ENCODE measurements at places on chromosomes 2 and 18.

DNA sequence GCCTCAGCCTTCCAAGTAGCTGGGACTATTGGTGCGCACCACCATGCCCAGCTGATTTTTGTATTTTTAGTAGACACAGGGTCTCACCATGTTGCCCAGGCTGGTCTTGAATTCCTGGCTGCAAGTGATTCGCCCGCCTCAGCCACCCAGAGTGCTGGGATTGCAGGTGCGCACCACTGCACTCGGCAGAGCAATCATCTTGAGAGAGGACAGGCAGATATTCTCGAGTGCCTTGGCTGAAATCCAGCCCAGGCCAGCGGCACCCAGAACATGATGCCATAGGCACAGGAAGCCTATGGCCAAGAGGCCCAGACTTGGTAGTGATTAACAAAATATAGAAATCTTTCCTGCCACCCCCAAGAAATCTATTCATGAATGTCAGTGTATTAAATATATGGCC lies 58.0 kb upstream of the PEX13 start:
- DNase-seq, result no peak

GRCh38 chr2:85496436-85496835 lies 42.5 kb upstream of the MAT2A start:
- no peak for DNase-seq

- DNase-seq, result no peak
Observed at GRCh38 chr2:217838409-217838831, 164.4 kb downstream of the TNS1 start.

DNA sequence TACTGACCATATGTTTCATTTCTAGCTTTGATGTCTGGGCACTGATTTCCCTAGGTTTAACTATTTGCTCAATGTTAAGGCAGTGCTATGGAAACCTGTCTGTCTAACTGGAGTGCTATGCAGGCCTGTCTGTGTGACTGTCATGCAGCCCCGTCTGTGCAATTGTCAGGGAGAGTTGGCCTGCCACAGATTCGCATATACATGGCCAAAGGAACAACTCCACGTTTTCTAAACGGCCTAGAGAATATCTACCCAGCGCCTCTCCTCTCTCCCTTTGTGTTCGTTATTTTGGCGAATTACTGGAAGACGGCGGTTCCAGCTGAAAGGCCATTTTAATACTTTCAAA lies 59.6 kb upstream of the PSME4 start:
- no peak for DNase-seq

DNA sequence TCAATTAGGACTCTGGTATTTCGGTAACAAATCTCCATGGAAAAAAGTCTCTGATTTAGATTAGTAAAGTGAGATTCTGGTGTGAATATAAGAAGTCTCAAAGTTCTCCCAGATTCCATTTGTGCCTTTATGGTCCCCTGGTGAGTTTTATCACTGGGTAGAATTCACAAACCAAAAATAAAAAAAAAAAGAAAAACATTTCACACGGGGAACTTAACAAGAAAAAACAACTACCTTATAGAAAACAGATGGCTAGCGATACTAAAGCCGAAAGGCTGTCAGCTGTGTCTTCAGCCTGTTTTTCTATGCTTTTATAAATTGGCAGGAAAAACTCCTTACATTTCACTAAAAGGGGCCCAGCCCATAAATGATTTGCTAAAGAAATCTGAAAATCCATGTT lies 50.6 kb downstream of the COL5A2 start:
- DNase-seq, result no peak

GRCh38 chr2:101120124-101120996 lies 30.8 kb downstream of the TBC1D8 start:
- DNase-seq, result no peak

DNA sequence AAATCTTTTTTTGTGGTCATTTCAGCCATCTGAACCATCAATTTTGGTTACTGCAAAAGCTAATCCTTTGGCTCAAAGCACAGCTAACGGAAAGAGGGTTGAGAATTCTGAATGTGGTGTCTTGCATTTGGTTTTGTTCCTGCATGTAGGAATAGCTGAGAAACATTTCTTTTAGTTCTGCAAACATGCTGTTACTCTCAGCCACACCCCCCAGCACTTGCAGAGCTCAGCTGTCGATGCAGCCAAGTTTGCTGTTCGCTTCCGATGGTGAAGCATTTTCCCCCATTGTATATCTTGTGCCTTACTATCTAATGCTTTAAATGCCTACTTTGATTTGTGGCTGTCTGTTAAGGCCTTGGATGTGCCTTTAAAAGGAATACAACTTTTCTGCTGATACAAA lies 294.9 kb upstream of the FANCL start:
- DNase-seq, result no peak

DNA sequence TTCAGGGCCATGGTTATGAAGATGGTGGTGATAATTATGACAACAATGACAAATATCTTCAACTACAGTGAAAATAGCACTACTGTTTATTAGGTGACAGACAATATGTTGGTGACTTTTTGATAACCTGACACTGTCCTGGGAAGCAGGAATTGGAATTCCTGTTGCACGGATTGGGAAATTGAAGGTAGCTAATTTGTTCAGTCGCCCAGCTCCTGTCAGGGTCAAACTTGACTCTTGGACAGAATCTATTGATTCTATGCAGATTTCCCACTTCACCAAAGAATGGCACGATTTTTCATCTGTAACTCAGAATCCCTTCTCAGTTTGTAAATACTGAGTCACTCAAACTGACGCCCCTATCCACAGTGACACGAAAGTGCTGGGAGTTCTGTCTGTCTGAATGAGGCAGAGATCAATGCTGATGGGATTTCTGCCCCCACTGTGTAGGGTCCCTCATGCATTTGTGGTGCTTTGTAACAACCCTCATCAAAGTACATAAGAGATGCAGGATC lies 779.5 kb upstream of the ID2 start:
- no peak for DNase-seq

GRCh38 chr2:7119132-7119835 lies 202.1 kb downstream of the RNF144A start:
- DNase-seq, result no peak

- DNase-seq, result no peak
Observed at GRCh38 chr18:5973099-5973498, 77.8 kb upstream of the TMEM200C start.

DNA sequence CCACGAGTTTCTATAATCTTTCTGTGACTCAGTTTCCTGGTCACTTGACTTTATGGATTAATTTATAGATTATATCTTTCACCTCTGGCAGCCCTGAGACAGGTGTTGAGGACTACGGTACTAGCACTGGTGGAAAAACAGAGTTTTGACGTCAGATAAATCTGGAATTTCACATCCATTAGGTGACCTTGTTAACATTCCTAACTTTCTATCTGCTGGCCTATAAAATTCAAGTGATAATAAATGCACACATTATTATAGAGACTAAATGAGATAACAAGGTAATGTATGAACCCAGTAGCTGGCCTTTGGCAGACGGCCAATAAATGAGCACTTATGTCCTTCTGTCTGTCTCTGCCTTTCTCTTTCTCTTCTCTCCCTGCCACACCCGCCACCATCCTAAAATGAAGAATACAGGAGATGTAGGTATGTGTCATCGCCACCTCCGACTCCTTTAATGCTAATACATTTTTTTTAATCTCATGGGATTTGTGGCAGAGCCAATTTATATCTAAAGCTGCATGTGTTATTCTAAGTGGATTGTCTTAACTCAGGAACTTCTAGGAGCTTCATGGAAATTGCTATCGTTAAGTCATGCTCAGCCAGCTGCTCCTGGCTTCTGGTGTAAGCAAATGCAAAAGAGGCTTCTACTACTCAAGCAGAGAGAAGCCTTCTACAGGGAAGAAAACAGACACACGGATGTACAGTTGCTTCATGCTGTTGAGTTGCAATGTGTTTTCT lies 2.3 kb downstream of the TM4SF20 start:
- DNase-seq, result no peak

GRCh38 chr18:62912885-62913284 lies 197.5 kb downstream of the PHLPP1 start:
- DNase-seq, result no peak

DNA sequence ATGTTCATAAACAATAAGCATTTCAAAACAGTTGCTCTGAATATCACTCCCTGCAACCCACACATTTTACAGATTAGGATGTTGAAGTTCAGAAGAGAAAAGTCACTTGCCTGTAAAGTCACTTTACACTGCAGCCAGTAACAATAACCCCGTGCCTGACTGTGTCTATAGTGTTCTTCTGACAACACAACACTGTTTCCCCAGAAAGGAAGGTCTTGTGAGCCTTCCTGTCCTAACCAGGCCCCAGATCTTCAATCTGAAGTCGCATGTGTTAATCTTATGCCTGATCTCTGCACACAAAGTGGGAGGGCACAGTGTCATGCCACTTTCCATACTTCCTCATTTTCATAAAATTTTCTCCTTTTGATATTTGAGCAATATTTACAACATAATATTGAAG lies 120.2 kb downstream of the FEZ2 start:
- no peak for DNase-seq

GRCh38 chr2:190060019-190060418 lies 2.5 kb downstream of the MSTN start:
- DNase-seq, result no peak

GRCh38 chr2:225472161-225472560 lies 72.7 kb downstream of the NYAP2 start:
- no peak for DNase-seq

- DNase-seq, result no peak
Observed at GRCh38 chr18:27136208-27136535, 48.9 kb downstream of the CHST9 start.

All from activated CD8-positive, alpha-beta memory T cell treated with anti-CD3 and anti-CD28 coated beads for 48 hours (primary cell).